ENCODE measurements at places on chromosomes 5 and 9. TPM values are rescaled to one million over a fixed set of nuclear protein-coding genes. Genes with fewer than 3 reads are reported as not detected.

Gene CYSRT1
- total RNA-seq = 0.23 TPM

Gene HAVCR1
- not detected for total RNA-seq

Gene CDH10
- not detected for total RNA-seq

Gene AJM1
- 4.3 TPM for total RNA-seq

Gene IL13
- total RNA-seq = 5.5 TPM

Gene SLU7
- total RNA-seq = 53.0 TPM

Gene NUTM2G
- not detected for total RNA-seq

- H3K4me1 ChIP-seq = no peaks in the 10 kb centered on the region
- no peak overlapping the region for H3K27ac ChIP-seq
- H3K36me3 ChIP-seq = no peaks in the 10 kb centered on the region
- DNase-seq = no peak
- H3K4me3 ChIP-seq = no peak overlapping the region
Observed at GRCh38 chr9:102044133-102044532, 305.7 kb upstream of the GRIN3A start.

- H3K36me3 ChIP-seq = peaks cover 3% of the 10 kb centered on the region
- no peak overlapping the region for H3K27ac ChIP-seq
- H3K4me3 ChIP-seq = peak overlapping the region; percentile 73
- no peak for DNase-seq
- H3K27me3 ChIP-seq = no peaks in the 10 kb centered on the region
- H3K4me1 ChIP-seq = peaks cover 67% of the 10 kb centered on the region
Observed at GRCh38 chr9:4665357-4665756, 923 bp downstream of the SPATA6L start.

GRCh38 chr5:93909356-93909755 lies 168.0 kb upstream of the POU5F2 start:
- H3K36me3 ChIP-seq = no peaks in the 10 kb centered on the region
- no peak overlapping the region for H3K4me3 ChIP-seq
- no peaks in the 10 kb centered on the region for H3K4me1 ChIP-seq
- no peak overlapping the region for H3K27ac ChIP-seq

DNA sequence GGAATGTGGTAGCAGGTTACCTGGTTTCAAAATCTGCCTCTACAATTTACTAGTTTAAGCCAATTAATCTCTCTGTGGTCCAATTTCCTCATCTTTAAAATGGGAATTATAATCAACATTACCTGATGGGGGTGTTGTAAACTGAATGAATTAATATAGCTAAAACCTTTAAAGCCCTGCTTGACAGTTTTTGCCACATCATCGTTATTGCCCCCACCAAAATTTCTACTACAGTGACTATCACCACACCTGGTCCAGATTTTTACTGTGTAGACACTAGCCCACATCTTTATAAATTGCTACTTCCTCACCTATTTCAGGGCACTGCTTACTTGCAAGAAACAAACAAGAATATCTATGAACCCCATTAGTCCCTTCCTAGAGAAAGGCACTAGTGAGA lies 65.0 kb downstream of the MLLT3 start:
- no peaks in the 10 kb centered on the region for H3K36me3 ChIP-seq
- H3K27me3 ChIP-seq = no peaks in the 10 kb centered on the region
- H3K4me3 ChIP-seq = no peak overlapping the region
- H3K27ac ChIP-seq = peak overlapping the region; percentile 86
- no peak for DNase-seq
- peaks cover 84% of the 10 kb centered on the region for H3K4me1 ChIP-seq

DNA sequence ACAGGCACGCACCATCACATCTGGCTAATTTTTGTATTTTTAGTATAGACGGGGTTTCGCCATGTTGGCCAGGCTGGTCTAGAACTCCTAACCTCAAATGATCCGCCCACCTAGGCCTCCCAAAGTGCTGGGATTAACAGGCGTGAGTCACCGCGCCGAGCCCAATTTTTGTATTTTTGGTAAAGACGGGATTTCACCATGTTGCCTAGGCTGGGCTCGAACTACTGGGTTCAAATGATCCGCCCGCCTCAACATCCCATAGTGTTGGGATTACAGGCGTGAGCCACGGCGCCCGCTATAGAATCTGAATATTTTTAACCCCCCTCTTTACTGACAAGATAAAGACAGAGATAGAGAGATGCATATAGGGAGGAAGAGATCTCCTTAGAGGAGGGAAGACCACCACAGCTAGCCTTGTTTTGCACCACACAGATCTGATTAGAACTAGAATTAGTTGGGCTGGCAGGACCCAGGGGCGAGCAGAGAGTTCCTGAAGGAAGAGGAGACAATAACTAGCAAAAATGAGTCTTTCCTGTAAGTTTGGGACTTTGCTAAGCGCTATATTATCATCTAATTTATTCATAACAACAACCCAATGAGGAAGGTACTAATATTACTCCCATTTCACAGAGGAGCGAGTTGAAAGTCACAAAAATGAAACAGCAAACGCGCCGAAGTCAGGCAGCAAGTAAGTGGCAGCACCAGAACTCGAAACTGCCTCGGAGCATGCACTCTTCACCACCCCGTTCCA lies 1.5 kb upstream of the ANKHD1 start:
- no peak overlapping the region for H3K4me3 ChIP-seq
- DNase-seq = no peak
- H3K4me1 ChIP-seq = peaks cover 17% of the 10 kb centered on the region
- peaks cover 11% of the 10 kb centered on the region for H3K36me3 ChIP-seq
- peak overlapping the region; percentile 87 for H3K27ac ChIP-seq
- no peaks in the 10 kb centered on the region for H3K27me3 ChIP-seq

- H3K4me1 ChIP-seq = peaks cover 68% of the 10 kb centered on the region
- peak within 1 kb of the TSS; percentile 82 for H3K4me3 ChIP-seq
Observed at GRCh38 chr5:177357459-177358351, at the start of gene RGS14. Gene RGS14 (plus strand): TSS chr5:177357924. CDS start chr5:177358025, 101 bp downstream.

GRCh38 chr9:78132701-78133058 lies 101.1 kb upstream of the GNAQ start:
- DNase-seq = no peak
- H3K36me3 ChIP-seq = peaks cover 3% of the 10 kb centered on the region
- H3K4me1 ChIP-seq = peaks cover 22% of the 10 kb centered on the region
- H3K4me3 ChIP-seq = peak overlapping the region; percentile 36
- H3K27me3 ChIP-seq = peaks cover 2% of the 10 kb centered on the region

DNA sequence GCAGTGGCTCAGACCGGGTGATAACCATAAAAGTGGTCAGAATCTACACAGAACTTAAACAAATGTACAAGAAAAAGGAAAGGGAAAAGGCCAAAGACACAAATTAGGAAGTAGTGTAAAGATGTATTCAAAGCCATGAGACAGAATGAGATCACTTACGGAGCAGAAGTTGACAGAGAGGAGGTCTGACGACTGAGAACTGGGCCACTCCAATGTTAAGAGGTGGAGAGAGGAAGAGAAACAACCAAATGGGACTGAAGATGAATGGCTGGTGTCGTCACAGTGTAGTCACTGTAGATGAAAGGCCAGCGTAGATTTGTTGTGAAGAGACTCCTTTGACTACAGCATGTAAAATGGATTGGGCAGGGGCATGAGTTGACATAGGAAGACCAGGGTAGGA lies 114.4 kb downstream of the DROSHA start:
- H3K27ac ChIP-seq = no peak overlapping the region
- H3K4me3 ChIP-seq = no peak overlapping the region
- peaks cover 11% of the 10 kb centered on the region for H3K4me1 ChIP-seq
- DNase-seq = no peak

GRCh38 chr9:3696368-3696767 lies 170.6 kb upstream of the RFX3 start:
- no peak overlapping the region for H3K4me3 ChIP-seq
- peaks cover 14% of the 10 kb centered on the region for H3K27me3 ChIP-seq
- no peak for DNase-seq
- H3K4me1 ChIP-seq = no peaks in the 10 kb centered on the region
- no peaks in the 10 kb centered on the region for H3K36me3 ChIP-seq
- no peak overlapping the region for H3K27ac ChIP-seq
